ENCODE measurements at places on chromosomes 6 and 20.

DNA sequence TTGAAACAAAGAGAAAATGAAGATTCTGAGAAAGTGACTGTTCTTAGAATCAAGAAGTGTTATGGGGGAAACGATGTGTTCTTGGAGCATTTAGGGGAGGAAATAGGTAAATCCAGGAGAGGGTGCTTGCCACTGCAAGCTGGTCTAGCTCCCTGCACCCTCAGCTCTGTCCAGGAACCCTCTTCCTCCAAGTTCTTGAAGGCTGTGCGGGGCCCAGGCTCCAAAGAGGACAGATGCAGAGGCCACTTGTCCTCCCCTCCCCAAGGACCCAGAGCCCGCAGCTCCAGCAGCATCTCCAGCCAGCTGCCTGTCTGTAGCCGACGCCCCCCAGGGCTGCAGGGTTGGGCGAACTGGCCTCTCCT is 87.9 kb downstream of the CDC5L start:
- DNase-seq: no peak

- no peak for DNase-seq
Measured at GRCh38 chr6:13853871-13854270, 39.5 kb upstream of the MCUR1 start.

- no peak for DNase-seq
Measured at GRCh38 chr6:89934685-89935366, 40.6 kb downstream of the GJA10 start.

GRCh38 chr6:2725999-2726567 is 24.6 kb downstream of the MYLK4 start:
- no peak for DNase-seq

- peak; percentile 9 for DNase-seq
Measured at GRCh38 chr20:663315-664090, 10.5 kb upstream of the SRXN1 start.

GRCh38 chr20:36644032-36644705 is 1.8 kb downstream of the SLA2 start:
- DNase-seq: no peak

- no peak for DNase-seq
Measured at GRCh38 chr6:25637960-25638434, 14.0 kb upstream of the SCGN start.

- no peak for DNase-seq
Measured at GRCh38 chr20:43923322-43923721, 8.7 kb downstream of the TOX2 start.

DNA sequence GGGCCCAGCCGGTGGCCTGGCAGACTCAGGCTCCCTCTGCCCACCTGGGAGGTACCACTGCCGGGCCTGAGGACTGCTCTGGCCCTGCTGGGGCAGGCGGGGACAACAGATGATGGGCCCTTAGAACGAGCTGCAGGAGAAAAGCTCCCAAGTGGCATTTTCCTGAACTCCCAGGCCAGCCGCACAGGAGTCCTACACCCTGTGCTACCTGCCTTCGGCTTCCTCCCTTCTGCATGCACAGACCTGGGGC is 41.3 kb downstream of the DSTN start:
- DNase-seq: peak; percentile 25

DNA sequence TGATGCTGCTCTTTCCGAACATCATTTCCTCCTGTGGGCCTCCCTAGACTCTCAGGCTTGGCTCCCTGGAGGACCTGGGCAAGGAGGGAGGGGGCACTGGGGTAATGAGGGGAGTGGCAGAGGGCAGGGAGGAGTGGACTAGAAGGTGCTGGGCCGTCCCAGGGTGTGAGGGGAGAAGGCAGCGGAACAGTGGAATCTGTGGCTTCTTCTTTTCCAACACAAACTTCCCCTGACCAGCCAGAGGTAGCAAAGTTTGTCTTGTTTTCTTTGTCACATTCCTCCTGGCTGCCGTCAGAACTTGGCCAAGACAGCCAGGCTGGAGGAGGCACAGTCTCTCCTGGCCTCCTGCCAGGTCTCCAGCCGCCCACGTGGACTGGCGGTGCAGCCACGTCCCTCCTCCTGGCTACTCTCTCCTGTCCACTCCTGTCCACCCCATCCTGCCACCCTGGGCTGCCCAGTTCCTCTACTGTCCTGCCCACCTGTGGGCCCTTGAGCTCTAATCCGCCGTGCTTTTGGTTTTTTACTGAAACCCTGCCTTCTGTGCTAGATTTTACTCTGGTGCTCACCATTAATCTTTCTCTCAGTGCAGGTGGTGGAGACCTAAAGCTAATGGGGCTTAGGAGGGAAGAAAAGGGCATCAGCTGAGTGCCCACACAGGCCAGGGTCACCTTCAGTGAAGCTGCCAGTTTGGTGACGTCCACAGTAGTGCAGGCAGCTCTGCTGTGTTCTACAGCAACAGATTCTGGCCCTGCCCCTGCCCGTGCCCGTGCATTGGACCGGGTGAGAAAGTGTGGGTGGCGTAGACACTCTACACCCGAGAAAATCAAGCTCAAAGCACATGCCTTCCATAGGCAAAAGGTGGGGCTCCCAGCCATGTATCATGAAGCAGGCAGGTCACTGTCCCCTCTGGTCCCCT is 2.8 kb upstream of the CDSN start:
- peak; percentile 83 for DNase-seq

- no peak for DNase-seq
Measured at GRCh38 chr20:60224914-60225313, 266.7 kb downstream of the CDH26 start.

DNA sequence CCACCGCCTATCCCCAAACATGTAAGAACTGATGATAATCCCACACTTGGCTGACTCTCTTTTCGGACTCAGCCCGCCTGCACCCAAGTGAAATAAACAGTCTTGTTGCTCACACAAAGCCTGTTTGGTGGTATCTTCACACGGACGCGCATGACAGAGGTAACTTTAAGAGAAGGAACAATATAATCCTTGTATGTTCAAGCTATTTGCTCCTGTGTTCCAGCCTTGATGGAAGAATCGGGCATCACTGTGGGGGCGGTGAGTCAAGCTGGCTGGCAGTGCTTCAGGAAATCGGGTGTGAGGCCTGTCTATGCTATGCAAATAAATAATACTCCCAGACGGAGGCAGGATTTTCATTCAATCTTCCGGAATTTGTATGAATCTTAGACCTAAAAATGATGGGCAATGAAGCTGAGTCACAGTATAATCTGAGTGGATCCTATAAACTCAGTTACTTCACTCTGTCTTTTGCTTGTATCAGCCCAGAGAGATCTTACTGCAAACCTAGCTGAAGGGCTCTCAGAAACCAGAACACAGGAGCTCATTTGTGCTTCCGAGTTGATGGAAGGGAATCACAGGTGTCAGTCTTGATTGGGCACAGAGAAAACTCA is 45.2 kb upstream of the NT5E start:
- peak; percentile 83 for DNase-seq

GRCh38 chr6:167683028-167683862 is 143.5 kb upstream of the AFDN start:
- DNase-seq: no peak

GRCh38 chr6:33410711-33411631 is at the start of gene PHF1:
TSS of gene PHF1 (plus strand) at chr6:33411014. CDS start at chr6:33412264, 1,250 bp downstream.
- DNase-seq: peak; percentile 88

Data from fibroblast of gingiva (primary cell).